ENCODE measurements at places on chromosomes 12 and 14.

GRCh38 chr14:95156161-95157047 lies 925 bp downstream of the DICER1 start:
- DNase-seq: peak; percentile 18

DNA sequence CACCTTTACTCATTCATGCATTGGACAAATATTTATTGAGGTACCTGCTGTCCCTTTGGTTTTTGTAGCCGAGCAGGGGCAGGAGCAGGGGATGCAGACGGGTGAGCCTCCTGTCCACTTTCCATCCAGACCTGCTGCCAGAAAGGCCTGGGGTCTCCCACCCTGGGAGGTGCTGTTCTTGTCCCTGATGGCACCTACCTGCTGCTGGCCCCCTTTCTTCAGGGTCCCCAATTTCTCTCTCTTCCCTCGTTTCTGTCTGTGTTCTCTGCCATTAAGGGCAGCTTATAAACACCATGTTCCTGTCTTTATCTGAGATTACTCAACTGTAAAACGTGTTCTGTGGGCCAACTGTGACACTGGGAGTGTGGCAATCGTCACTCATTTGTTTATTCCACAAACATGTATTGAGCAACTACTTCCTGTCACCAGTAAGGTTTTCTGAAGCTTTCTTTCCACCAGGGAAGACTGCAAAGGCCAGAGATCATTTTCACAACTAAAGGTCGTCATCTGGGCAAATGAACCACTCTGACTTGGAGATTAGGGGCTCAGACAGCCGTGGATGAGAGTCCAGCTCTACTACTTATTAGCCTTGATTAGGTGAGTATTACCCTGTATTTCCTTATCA lies at the start of gene HAL:
TSS of gene HAL (minus strand) at position 311 of the 625 bp plus-strand sequence. CDS start 434 bp downstream, outside the sequence.
- peak; percentile 42 for DNase-seq

DNA sequence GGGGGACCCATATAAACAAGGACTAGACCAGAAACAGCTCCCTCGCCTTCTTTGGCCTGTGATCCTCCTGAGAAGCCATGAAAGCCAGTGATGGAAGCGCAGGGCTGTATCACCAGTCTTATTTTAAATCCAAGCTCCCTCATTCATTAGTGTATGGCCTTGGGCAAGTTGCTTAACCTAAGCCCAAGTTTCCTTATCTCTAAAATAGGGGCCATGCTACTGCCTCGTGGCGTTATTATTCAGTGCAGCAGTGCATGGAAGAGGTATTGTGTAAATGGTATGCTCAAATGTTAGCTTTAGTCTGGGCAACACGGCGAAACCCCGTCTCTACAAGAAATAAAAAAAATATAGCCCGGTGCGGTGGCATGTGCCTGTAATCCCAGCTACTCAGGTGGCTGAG lies 9.9 kb downstream of the ESPL1 start:
- no peak for DNase-seq

DNA sequence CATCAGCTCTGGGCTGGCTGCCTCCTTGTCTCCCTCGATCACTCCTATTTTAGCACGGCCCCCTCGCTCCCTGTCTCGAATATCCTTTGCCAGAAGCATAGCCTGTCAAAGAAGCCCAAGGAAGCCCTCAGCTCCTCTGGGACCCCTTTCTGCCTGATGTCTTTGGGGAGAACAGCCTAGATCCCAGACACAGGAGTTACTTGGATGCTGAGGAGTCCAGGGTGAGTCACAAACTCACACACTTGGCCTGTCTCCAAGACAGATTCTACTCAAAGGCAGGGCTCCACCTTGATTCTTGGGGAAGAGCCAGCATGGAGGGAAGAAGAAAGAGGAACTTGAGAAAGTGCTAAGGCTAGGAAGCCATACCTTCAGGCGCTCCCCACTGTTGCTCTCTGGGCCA lies 8.1 kb downstream of the AVIL start:
- DNase-seq: peak; percentile 87

- no peak for DNase-seq
Observed at GRCh38 chr12:92079054-92079385, 66.6 kb downstream of the BTG1 start.

GRCh38 chr14:98368221-98368620 lies 903.8 kb downstream of the BCL11B start:
- peak; percentile 82 for DNase-seq

- DNase-seq: no peak
Observed at GRCh38 chr12:50394469-50395029, 1.9 kb downstream of the FAM186A start.
